Natural killer cell treated with Interleukin-12 subunit alpha and Interleukin-12 subunit beta and Interleukin-15 and Interleukin-18, amount 100 ng/mL, for 72 hours (primary cell): ENCODE measurements at places on chromosomes 2 and 18. TPM values are rescaled to one million over a fixed set of nuclear protein-coding genes. Genes with fewer than 3 reads are reported as not detected.

DNA sequence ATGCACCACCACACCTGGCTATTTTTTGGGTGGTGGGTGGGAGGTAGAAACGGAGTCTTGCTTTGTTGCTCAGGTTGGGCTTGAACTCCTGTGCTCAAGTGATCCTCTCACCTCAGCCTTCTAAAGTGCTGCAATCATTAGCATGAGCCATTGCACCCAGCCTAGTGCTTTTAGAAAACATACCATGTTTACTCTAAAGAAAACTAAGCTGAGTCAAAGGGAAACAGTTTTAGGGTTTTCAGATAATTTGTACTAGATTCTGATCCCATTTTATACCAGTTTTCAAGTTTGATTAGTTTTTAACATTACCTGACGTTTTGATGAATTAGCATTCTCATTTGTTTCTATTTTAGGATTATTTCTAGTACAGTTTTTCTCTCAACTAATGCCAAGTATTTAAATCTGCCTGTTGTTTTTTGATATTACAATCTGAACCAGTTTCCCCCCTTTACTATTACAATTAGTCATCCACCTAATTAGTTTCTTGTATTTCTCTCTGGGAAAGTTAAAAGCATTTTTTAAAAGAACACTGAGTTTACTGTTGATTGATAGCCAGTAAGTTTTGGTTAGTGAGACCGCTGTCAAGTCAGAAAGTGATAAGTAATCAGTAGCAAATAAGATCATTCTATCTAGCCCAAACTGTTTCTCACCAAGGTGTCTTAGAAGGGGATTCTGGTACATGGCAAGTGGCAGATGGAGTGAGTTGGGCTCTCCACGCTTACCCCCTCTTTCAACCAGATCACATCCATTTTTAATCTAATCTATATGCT lies 24.2 kb upstream of the TBR1 start:
- H3K4me3 ChIP-seq: no peak overlapping the region
- no peak for DNase-seq
- peaks cover 27% of the 10 kb centered on the region for H3K36me3 ChIP-seq
- H3K27me3 ChIP-seq: no peaks in the 10 kb centered on the region
- no peaks in the 10 kb centered on the region for H3K4me1 ChIP-seq

KIF1A gene
- total RNA-seq: not detected

GPR35 gene
- 5.9 TPM for total RNA-seq

DNA sequence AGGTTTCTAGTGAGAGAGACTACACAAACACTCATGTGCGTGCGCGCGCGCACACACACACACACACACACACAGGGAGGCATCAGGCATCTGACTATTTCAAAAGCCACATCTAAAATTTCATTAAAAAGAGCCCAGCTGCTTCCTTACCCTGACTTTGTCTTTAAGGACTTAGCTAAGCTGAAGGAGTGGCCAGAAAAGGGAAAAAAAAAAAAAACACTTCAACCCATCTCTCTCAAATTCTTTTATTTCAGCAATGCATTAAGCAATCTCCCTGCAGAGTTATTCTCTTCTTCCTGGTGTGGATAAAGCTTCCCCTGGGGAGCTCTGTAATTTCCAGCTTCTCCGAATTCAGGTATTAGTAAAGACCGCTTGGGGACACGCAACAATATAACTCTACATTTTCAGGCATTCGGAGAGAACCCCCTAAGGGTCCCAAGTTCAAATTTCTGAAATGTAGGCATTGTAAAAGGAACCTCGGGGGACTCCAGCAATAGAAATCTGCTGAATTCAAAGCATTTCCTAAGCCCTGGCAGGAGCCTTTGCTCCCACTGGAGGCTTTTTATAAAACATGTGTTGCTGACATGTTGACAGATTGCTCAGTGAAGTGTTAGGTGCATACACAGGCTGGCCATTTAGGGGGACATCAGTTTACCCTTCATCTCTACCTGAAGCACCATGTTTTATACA lies 67.0 kb downstream of the ZNF521 start:
- DNase-seq: no peak
- H3K27me3 ChIP-seq: peaks cover 11% of the 10 kb centered on the region
- no peak overlapping the region for H3K27ac ChIP-seq
- H3K36me3 ChIP-seq: no peaks in the 10 kb centered on the region

GRCh38 chr2:232038251-232038880 lies 76.9 kb downstream of the DIS3L2 start:
- no peak overlapping the region for H3K27ac ChIP-seq
- H3K36me3 ChIP-seq: peaks cover 36% of the 10 kb centered on the region
- peaks cover 44% of the 10 kb centered on the region for H3K4me1 ChIP-seq
- H3K27me3 ChIP-seq: no peaks in the 10 kb centered on the region
- DNase-seq: no peak
- H3K4me3 ChIP-seq: peak overlapping the region; percentile 33

DNA sequence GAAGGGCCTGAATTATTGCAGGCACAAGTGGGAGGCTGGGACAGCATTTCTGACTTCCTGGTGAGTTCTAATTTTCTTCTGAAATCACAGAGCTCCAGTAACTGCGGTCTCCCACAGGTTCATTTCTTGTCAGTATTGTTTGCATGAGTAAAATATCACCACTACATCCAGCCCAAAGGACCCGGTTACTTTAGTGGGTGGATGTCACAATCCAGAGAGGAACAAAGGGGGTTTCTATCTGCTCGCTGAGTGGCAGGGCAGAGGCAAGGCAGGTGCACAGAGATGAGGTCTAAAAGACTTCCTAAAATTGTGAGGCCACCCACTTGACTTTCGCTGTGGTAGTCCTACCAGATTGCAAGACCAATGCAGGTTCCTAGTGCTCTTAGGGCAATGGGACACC lies 800.4 kb upstream of the ID2 start:
- no peak overlapping the region for H3K4me3 ChIP-seq
- peak overlapping the region; percentile 16 for H3K27ac ChIP-seq
- H3K4me1 ChIP-seq: peaks cover 9% of the 10 kb centered on the region
- no peak for DNase-seq

GRCh38 chr2:229296536-229296935 lies 25.4 kb upstream of the PID1 start:
- H3K27ac ChIP-seq: no peak overlapping the region
- no peaks in the 10 kb centered on the region for H3K27me3 ChIP-seq
- no peaks in the 10 kb centered on the region for H3K36me3 ChIP-seq
- DNase-seq: no peak
- no peaks in the 10 kb centered on the region for H3K4me1 ChIP-seq

DNA sequence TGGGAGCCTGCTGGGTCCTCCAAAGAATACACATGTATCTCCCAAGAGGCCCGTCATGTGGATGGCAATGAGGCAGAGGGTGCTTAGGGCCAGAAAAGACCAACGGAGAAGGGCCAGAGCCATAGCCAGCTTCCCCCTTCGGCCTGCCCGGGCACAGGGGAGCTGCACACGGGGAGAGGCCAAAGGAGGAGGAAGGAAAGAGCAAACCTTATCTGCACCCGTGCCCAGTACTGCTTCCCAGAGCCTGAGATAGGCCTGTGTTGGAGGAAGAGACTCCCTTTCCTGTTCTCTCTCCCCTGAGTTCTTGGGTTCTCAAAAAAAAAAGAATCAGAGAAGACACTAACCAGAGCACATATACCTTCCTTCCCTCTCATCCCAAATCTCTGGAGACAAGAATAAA lies 250.3 kb downstream of the ANAPC1 start:
- H3K27ac ChIP-seq: peak overlapping the region; percentile 1
- peaks cover 25% of the 10 kb centered on the region for H3K4me1 ChIP-seq
- no peak for DNase-seq
- peaks cover 11% of the 10 kb centered on the region for H3K27me3 ChIP-seq
- no peak overlapping the region for H3K4me3 ChIP-seq

KIAA2012 gene
- not detected for total RNA-seq

ST8SIA5 gene
- total RNA-seq: 0.17 TPM

DNA sequence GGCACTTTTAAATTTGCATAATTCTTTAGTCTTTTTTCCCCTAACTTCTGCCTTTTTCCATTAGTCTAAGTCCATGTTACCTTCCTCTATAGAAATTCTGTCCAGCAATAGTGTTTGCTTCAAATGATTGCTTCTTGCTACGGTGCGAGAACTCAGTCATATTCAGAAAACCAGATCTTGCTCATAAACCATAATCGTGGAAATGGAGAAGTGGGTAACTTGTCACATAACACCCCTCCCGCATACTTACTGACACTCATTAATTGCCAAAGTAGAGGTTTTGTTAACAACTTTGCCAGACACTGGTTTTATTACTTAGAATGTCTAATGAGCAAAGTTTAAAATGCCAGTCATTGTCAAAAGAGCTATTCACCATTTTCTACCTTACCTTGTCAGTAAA lies 94.3 kb upstream of the TWSG1 start:
- peak overlapping the region; percentile 65 for H3K4me3 ChIP-seq
- H3K36me3 ChIP-seq: peaks cover 50% of the 10 kb centered on the region
- no peaks in the 10 kb centered on the region for H3K27me3 ChIP-seq
- H3K27ac ChIP-seq: peak overlapping the region; percentile 99
- peaks cover 62% of the 10 kb centered on the region for H3K4me1 ChIP-seq

- peak overlapping the region; percentile 65 for H3K27ac ChIP-seq
- peak overlapping the region; percentile 71 for H3K4me3 ChIP-seq
- peaks cover 57% of the 10 kb centered on the region for H3K4me1 ChIP-seq
- peaks cover 36% of the 10 kb centered on the region for H3K36me3 ChIP-seq
These were observed 606.4 kb downstream of the RNF144A start for GRCh38 chr2:7523481-7524120.
